ENCODE measurements at places on chromosomes 16 and 17.

DNA sequence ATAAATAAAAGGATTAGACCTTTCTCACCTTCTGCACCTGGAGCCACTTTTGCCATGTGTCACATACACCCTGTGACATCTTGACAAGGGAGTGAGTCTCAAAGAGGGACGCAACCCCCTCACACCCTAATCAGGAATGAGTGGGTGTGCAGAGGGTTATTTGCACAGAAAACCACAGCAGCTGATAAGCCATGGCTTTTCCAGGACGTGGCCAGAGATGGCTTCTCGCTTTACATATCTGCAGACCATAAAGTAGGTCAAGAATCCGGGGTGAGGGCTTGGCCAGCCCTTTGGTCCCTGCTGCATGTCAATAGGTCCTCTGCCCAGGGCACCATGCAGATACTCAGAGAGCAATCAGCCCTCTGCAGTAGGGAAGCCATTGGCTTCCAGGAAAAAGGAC lies 2.4 kb upstream of the CD300LF start:
- no peak for DNase-seq

GRCh38 chr16:11677451-11677951 lies 9.2 kb downstream of the SNN start:
- DNase-seq, result no peak

- no peak for DNase-seq
Measured at GRCh38 chr16:67025210-67025550, 3.8 kb upstream of the CBFB start.

GRCh38 chr17:2508035-2508434 lies 3.7 kb downstream of the METTL16 start:
- no peak for DNase-seq

DNA sequence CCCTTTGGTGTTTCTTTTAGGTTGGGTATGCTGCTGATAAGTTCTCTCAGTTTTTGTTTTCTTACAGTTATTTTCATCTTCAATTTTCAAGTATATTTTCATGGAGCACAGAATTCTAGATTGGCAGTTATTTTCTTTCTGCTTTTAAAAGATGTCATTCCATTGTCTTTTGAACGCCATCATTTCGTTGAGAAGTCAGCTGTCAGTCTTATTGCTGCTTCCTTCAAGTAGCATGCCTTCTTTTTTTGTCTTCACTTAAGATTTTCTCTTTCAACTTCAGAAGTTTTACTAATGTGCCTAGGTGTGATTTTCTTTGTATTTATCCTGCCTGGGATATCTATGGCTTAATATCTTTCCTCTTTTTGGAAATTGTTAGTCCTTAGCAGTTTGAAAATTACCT lies 262.2 kb upstream of the PMFBP1 start:
- DNase-seq, result no peak

DNA sequence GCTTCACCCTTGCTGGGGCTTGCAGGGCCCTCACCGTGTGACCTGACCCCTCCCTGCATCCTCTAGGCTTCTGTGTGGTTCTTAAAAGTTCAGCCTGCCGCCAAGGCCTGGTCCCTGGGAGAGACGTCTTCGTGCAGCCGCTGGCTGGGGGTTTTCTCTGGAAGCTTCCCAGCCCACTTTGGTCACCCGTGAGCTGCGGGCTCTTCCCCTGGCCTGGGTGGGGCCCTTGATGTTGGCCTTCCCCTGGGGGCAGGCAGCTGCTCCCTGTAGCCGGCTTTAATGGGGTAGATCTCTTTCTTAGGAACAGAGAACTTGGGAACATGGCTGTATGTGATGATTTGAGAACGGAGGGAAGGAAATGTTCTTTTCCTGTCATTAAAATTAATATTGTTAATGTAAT lies 32.7 kb downstream of the ZNF750 start:
- DNase-seq, result no peak

DNA sequence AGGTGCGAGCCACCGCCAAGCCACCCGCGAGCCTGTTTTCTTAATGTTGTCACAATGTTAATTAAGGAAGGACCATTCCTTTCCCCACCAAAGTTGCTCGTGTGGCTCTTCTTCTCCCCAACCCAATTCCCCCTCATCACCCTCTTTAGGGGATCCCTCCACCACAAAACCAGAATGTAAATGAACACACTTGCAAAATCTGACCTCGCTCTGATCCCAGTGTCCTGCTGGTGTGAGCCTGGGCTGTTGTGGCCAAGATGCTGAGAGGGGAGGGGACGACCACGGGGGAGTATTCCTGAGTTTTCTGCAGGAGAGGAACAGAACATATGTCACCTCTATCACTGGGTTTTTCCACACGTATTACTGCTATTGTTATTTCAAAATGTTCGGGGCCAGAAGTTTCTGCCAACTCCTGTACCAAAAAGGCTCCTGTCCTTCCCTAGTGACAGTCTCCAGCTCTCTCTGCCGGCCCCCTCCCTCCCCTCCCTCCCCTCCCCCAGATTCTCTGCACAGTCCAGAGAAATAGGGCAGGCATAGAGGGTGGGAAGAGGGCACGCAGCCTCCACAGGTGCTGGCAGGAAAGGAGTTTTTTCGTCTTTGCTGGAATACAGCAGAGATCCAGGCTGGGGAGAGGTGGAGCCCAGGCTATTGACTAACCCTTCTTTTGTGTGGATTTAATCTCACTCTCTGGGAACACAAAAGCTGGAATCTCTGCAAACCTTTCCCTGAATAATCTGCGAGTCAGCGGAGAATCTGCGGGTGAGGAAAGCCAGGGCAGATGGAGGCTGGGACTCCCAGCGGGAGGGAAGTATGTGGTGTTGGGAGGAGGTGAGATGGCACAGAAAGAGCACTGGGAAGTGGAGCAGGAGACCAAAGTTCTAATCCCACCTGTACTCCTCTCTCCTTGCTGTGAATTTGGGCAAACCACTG lies 4.5 kb upstream of the CA4 start:
- no peak for DNase-seq

GRCh38 chr16:2810651-2811050 lies 6.4 kb upstream of the PRSS21 start:
- no peak for DNase-seq

DNA sequence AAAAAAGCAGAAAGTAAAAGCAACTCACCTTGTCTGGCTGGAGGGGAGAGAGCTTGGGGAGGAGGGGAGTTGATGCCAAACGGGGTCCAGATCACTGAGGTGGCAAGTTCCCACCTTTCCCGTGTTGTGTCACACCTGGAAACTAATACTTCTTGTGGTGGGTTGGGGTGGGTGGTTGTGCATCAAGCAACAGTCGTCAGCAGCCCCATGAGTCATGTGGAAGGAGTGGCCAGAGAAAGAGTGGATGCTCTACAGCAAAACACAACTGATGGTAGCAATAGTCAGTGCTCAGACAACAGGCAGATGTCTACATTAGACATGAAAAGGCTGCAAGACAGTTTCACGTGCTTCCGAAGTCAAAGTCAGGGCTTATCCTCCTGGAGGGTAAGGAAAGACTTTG lies 35.4 kb downstream of the ARSG start:
- no peak for DNase-seq

- DNase-seq, result no peak
Measured at GRCh38 chr16:57947261-57947660, 23.7 kb downstream of the CNGB1 start.

DNA sequence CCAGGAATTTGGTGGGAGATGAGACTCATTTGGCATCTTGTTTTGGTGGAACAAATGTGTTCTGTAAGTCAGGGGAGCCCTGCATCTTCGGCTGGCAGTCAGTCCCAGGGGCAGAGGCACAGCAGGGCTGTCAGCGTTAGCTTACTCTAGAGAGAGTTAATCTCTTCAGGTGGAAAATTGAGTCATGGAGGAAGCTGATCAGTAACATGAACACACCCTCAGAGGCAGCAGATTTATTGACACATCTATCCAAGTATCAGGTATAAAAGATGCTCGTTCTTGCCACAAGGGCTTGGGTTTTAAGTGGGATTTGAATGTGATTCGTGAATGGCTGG lies 55.2 kb downstream of the EPN2 start:
- DNase-seq, result no peak

GRCh38 chr16:67389911-67390815 lies 3.1 kb downstream of the TPPP3 start:
- peak; percentile 62 for DNase-seq

DNA sequence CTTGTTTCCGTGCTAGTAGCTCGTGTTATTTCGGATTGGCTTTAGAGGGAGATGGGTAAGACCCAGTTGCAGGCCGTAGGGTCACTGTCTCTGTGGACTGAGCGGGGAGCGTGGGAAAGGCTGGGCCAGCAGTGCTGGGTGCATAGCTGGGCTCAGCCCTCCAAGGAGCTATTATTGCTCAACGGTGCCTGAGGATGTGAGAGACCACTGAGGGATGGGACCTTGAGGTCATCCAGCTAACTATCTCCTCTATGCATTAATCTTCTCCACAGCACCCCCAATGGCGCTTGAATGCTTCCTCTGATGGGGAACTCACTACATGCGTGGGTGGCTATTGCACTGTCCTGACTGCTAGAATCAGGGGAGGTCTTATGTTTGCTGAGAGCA lies 126.1 kb upstream of the FOXF1 start:
- no peak for DNase-seq

- DNase-seq, result no peak
Measured at GRCh38 chr16:3577302-3577752, at the start of gene NLRC3. Gene NLRC3 (minus strand): TSS chr16:3577403. CDS start chr16:3565036, 12,367 bp downstream.

GRCh38 chr17:20066253-20066652 lies 57.1 kb downstream of the SPECC1 start:
- no peak for DNase-seq

DNA sequence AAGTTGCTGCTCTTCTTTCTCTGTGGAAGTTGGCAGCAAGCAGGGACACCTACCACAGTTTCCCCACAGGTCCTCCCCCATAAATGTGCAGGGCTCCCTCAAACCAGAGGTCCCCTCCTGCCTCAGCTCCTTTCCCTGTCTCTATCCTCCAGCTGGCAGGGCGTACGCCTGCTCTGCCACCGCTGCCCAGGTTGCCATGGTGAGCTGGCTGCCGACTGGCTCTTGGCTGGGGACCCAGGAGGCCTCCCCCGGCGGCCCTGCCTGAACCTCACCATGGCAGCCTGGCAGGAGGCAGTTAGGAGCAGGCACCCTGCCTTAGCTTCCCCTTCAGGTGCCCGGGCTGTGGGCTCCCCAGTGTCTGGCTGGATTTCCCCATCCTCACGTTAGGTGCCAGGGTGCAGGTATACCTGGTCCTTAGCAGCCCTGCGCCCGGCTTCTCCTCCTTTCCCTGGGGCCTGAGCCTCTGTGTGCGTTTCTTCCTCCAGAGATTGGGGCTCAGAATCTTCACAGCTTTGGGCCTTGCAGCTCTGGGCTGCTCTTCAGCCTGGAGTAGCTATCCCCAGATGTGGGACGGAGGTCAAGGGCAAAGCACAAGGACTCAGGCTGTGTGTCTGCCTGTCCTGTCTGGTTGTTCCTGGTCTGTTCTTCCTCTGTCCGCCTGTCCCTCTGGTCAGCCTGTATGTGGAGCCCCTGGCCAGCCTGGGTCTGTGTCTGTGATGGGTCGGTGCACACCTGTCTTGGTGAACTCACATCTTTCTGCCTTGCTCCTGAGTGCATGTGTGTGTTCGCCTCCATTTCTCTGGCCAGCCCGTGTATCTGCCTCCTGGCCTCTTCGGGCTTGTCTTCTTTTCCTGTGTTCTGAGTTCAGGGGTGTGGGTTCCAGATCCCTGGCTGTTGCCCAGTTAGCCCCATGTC lies 15.7 kb downstream of the GJD3 start:
- no peak for DNase-seq

DNA sequence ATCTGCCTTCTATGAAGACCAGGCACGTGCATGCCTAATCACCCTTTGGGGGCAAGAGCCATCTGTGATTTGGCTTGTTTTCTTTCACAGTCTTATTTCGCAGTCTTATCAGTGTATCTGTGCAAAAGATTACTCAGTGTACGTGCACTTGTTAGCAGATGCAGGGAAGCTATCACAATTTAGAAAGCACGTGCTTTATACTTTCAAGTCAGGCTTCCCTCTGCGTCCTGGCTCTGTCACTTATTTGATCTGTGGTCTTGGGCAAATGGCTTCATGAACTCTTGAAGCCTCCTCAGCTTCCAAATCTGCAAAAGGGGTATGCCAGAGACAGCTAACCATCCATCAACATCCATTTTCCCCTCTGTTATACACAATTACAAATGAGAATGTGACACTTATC lies 246.4 kb downstream of the XYLT1 start:
- DNase-seq, result no peak

GRCh38 chr16:47320546-47321310 lies 140.1 kb downstream of the ITFG1 start:
- no peak for DNase-seq

DNA sequence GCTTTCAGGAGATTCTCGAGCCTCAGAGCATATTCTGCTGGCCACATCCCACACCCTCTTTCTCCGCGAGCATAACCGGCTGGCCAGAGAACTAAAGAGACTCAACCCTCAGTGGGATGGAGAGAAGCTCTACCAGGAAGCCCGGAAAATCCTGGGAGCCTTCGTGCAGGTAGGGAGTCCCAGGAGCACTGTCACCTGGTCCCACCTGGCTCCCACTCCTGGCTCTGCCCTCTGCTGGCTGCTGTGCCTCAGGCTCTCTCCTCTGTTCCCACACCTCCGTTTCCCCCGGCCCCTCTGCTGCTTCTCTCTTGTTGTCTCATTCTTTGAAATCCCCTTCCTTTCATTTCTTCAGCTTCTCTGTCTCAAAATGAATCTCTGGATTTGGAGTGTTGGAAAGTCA lies 16.4 kb downstream of the LPO start:
- DNase-seq, result peak; percentile 50

- no peak for DNase-seq
Measured at GRCh38 chr16:56389554-56389953, 35.8 kb downstream of the AMFR start.

DNA sequence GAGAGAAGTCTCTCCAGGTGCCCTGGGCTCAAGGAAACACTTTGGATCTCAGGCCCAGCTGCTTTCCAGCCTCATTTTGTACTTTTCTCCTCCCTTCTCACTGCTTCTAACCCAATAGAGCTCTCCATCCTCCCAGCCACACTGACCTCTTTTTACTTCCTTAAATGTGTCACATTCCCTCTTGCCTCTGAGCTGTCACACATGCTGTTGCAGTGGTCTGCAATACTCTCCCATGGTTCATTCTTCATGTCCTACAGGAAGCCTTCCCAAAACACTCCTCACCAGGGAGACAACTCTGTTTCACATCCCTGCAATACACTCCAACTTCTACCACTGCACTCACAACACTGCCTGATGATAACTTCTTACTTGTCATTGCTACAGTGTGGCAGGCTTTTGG lies 242.1 kb upstream of the DYNLRB2 start:
- no peak for DNase-seq

DNA sequence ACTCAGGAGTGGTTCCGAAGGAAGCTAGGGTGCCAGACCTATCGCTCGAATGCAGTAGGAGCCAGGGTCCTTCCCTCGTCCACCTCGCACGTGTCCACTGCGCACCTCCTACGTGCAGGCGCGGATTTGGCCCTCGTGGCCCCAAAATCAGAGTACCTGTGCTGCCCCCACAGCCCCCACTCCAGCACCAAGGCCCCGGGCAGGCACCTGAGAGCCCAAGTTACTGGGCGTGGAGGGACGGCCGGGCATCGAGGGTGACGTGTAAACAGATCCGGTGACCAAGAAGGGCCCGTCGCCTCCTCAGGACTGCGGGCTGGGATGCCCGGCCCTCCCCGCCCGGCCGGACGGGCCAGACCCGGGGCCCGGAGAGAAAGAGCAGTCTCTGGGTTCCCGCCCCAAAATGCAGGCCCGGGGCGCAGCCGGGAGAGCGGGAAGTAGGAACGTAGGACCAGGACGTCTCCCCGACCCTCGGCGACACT lies 492 bp downstream of the SLC25A39 start:
- DNase-seq, result no peak
